Stimulated activated CD4-positive, alpha-beta T cell treated with anti-CD3 and anti-CD28 coated beads, Interleukin-4, amount 100 ng/mL, for 48 hours (primary cell): ENCODE measurements at places on chromosomes 2 and 18.

GRCh38 chr2:238527565-238527964 is 100.8 kb downstream of the ASB1 start:
- DNase-seq, result no peak

GRCh38 chr2:69547984-69548715 is 95.4 kb downstream of the AAK1 start:
- DNase-seq, result no peak

DNA sequence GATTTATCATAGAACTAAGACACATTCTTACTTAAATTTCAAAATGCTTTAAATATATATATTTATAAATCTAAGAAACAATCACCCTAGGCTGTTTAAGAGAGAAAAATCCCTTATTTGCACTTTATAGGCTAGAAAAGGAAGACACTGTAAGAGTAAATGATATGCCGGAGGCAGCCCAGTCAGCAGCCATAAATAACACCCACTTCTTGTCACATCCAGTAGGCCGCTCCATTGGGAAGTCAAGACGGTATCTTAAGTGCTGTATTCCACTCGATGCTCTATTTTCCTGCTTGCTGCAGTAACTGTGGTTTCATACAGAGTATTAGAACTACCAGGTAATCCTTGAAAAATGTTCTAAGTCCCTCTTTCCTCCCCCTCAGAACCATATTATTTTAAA is 57.9 kb downstream of the ABCA12 start:
- no peak for DNase-seq

GRCh38 chr2:73897240-73897583 is 4.4 kb downstream of the ACTG2 start:
- no peak for DNase-seq

DNA sequence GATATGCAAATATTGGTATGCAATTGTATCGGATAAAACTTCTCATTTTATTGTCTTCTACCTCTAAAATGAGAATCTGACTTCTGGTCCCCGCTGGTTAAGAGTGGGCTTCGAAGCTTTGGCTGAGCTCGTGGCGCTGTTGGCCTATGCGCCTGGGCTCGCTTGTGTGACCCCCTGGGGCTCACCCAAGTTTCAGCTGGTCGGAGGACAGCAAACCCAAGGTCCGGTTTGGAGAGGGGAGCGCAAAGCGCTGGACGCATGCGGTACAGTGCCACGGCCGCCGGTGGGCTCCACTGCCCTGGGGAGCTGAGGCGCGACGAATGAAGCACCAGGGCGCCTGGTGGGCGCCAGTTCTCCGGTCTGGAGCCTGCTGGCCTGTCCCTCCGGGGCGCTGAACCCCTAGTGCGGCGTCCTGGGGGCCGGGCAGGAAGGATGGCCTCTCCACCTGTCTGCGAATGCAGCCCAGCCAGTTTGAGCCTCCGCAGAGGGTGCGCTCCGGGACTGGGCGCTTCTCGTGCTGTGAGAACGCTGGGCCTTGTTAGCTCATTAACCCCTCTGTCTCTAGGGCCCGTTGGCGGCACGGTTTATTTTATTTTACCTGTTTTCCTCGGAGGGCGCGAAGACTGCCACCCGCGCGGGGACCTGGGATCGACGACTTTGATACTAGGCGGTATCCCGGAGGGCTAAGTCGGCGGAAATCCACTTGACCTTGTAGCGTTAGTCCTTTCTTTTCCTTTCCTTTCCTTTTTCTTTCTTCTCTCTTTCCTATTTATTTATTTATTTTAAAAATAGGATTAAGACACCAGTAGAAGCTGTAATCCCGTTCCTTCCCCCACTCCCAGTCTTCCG is 10.4 kb downstream of the MEIS1 start:
- DNase-seq, result no peak

DNA sequence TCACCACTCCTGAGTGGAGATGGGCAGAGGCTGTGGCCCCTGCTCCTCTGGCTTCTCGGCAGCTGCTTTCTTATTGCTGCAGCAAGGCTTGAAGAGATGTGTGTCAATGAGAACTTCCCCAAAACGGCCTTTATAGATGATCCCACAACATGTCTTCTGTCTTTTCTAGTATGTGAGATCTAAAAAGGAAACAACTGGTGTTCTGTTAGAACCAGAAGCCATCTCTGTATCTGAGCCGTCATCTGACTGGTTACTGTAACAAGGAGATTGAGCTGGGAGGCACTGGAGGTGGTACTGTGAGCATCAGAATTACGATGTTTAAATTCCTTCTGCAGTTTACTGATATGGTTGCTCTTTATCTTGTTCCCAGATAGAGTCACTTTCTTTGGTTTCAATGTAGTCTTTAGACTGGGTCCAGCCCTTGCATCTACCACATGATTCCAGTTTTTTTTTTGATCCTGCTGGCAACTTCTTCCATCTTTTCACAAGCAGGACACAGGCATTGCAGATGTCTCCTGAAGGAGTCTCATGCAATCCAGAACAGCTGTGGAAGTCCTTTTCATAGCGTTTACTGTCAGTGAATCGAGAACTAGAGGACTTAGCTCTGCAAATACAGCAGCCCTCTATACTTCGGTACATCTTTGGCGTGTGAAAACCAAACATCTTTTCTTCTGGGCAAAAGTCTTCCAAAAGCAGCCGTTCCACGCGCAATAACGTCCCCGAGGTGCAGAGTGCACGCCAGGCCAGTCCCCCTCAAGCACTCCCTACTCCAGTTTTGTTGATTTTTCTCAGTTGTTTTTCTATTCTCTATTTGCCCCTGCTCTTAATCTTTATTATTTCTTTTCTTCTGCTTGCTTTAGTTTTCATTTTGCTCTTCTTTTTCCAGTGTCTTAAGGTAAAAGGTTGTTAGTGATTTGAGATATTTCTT is 29.7 kb downstream of the TAF4B start:
- no peak for DNase-seq

- DNase-seq, result no peak
Observed at GRCh38 chr2:1256632-1257324, 156.5 kb upstream of the TPO start.

- DNase-seq, result no peak
Observed at GRCh38 chr2:158013891-158014290, 87.8 kb upstream of the UPP2 start.

DNA sequence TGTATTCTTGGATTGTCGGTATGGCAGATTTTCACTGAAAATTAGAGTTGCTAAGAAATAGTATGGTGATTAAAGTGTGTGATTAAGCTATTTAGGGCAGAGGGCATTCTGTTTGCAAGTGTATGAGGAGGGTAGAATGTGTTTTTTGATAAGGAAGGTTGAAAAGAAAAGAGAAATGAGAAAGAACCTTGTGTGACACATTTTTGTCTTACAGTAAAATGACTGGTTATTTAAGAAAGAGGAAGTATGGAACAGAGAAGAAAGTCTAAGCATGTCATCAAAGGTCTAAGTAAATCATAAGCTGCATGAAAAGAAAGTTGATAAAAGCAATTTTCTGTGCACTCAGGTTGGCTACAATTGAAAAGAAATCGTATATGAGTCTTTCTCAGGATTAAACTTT is 5.2 kb upstream of the RSAD2 start:
- DNase-seq, result no peak

DNA sequence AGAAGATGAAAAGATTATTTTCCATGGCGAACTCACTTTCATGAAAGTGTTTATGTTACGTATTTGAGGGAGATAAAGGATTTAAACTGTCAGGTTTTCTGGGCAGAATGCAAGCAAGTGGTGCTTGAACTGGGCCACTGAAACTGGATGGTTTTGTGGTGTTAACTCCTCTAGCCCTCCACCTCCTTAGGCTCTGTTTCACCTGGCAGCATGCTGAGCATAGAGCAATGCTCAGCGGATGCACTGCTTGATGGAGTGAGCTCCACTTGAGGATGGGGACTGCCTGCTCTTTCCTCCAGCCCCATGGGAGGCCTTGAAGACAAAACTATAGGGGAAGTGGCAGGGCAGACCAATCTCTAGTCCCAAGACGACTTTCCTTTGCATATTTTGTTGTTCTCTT is 345.8 kb downstream of the TDRD15 start:
- no peak for DNase-seq

DNA sequence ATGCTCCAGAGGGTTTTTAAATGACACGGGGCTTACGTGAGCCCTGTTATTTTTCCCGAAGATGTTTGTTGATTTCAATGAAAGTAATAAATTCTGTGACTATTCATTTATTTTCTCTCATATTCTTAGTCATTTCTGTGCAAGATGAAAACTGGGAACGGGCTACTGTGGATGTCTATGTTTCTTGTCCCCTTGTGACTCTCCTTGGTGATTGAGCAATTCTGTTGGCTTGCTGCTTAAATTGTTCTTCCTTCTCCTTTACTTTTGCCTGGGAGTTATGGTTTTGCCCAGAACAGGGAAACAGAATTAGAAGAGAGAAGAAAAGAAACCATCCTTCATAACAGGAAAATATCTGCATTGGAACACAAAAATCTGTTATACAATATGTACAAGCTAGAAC is 508.2 kb upstream of the DSEL start:
- DNase-seq, result no peak

- DNase-seq, result no peak
Observed at GRCh38 chr2:159188449-159188848, 98.1 kb downstream of the WDSUB1 start.

DNA sequence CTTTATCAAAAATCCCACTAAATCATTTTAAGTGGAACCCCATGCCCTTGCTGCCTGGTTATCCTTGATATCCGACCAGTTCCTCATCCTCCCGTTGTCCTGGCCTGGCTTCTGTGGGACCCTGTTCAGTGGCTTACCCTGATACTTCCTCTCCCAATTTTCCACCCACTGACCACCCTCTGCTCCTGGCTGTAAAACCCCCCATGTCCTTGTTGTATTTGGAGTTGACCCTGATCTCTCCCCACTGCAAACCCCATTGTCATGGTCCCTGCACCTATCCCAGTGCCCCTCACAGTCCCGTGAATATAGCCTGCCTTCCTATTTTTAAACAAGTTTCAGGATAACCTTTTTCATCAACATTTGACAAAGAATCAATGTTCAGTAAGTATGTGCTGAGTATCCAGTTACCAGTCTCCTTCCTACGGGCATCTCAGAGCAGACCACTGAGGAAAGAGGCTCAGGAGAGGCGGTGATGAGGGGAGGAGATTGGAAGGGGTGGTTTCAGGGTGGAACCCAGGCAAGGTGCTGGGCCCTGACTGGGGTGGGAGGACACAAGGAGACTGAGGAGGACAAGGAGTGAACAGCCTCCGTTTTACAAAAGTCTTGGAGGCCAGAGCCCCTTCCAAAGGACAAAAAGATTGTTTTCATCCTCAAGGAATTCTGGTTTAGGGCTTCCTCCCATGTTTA is 131.8 kb downstream of the PXDN start:
- no peak for DNase-seq

DNA sequence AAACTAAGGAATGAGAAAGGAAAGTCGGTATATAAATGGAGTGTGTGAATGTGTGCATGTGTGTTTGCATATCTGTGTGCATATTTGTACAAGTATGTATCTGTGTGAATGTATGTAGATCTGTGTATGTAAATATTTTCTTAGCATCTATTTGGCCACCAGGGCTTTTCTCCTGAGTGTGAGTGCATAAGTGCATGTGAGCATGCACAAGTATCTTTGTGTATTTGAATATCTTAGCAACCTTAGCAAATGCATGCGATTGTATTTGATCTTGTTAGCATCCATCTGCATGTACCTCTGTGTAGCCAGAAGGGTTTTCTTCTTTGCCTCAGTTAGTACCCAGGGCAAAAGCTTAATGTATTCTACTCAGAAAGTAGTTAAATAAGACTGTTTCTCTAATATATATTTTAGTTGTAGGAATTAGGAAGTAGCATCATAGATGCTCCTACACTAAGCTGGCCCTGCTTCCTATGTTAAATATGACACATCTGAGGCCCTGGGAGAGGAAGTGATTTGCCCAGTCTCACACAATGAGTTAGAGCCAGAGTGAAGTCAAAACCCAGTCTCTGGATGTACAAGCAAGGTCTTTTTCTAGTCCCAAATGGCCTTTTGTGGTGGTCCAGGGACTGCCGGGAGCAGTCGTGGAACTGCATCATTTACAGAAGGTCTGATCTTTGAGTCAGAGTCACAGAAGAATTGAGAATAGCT is 9.2 kb downstream of the FKBP1B start:
- no peak for DNase-seq

DNA sequence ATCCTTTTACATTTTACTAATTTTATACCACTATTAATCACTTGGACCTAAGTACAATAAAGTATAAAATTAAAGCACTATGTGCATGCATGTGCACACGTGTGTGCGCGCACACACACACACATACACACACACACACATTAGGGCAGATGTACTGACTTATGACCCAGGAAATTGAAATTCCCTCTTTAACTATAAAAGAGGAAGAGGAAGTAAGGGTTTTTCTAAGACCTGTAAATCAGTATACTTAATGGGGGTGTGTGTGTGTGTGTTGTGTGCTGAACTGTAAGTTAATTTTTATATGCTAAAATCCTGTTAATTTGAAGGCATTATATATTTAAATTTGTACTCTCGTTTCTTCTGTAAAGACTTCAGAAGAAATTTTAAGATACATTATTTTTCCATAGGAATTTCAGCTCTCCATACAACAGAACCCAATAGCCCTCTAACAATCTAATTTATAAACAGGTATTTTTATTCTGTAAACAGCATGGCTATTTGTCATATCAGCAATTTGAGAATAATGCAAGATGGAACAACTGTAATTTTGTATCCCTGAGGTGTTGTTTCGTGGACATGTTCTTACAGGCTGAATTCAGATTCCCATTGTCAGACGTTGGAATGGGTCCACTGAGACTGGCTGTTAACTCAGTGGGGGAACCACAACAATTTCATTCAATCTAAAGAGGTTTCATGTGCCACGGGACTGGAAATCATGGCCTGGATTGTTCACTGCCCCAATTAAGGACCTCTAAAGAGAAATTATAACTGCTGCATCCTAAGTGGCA is 90.9 kb downstream of the PLA2R1 start:
- DNase-seq, result no peak

- DNase-seq, result no peak
Observed at GRCh38 chr2:170845343-170845742, 28.7 kb downstream of the GAD1 start.

DNA sequence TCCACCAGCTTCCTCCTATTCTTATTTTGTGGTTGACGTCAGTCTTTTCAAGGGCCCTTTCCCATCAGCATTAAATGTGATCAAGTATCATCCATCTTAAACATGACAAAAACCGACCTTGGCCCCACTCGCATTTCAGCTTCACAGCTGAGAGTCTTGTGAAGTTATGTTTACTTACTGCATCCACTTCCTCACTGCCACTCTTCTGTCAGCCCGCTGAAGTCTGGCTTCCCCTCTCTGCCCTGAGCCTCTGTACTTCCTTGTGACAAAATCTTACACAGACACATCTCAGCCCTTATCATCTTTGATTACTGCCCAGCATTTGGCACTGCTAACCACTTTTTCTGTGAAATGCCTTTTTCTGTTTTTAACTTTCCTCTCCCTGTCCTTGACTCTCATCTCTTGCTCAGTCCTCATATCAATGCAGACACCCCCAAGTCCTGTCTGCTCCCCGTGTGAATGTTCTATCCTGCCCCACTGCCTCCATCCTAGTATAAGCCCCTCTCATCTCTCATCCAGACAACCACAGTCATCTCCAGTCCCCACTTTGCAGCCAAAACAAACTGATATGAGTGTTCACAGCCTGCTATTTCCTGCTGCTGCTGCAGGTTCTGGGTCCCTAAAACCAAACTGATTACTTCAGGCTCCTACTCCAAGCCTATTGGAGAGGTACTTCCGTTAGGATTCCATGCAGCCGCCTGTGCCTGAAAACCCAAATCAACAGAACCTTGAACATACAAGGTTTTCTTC is 31.4 kb downstream of the FOSL2 start:
- no peak for DNase-seq

- DNase-seq, result peak; percentile 43
Observed at GRCh38 chr2:234488913-234489451, 7.9 kb downstream of the ARL4C start.
